ENCODE measurements at places on chromosomes 5 and 9.

DNA sequence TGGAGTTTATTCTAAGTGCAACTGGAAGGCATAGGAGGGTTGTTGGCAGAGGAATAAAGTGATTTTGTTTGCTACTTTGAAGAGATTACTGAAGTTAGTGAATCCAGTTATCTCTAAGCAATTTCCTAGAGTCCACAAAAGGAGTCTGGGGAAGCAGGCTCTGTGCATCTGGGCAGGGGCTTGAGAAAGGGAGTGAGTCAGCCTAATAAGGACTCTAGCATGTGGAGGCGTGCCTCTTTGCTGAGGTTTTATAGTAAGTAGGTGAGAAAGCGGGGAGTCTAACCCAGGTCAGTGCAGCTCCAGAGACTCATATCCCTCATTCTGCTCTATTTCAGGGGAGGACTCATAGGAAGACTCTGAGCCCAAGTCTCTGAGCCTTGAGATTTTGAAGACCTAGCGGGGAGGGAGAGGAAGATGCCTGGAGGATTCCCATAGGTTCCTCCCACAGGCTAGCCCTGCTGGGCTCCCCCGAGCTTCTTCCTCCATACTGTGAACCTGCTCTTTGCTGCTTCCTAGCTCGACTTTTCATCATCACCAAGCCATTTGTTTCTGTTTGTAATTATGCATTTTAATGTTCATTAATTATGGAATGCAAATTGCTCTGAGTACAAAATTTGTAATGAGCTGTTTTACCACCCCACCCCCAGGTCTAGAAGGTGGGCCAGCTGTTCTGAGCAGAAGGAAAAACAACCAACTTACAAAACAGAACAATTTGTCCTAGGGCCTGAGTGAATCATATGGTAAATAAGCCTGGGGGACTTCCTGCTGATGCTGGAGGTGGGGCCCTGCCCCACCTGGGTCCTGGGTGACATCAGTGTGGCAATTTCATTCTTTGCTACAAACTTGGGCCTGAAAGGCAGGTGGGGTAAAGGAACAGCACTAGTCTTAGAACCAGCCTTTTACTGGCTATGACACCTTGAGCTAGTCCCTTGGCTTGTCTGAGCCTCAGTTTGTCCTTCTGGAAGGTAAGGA is 150.2 kb downstream of the TRIM32 start:
- no peaks in the 10 kb centered on the region for H3K4me1 ChIP-seq
- no peak overlapping the region for H3K27ac ChIP-seq
- no peak overlapping the region for H3K4me3 ChIP-seq
- no peak for DNase-seq
- no peaks in the 10 kb centered on the region for H3K36me3 ChIP-seq
- no peaks in the 10 kb centered on the region for H3K27me3 ChIP-seq

- H3K27ac ChIP-seq = no peak overlapping the region
- no peaks in the 10 kb centered on the region for H3K36me3 ChIP-seq
- H3K4me3 ChIP-seq = no peak overlapping the region
- no peak for DNase-seq
These were observed 70.0 kb upstream of the ZSWIM6 start for GRCh38 chr5:61262080-61262479.

DNA sequence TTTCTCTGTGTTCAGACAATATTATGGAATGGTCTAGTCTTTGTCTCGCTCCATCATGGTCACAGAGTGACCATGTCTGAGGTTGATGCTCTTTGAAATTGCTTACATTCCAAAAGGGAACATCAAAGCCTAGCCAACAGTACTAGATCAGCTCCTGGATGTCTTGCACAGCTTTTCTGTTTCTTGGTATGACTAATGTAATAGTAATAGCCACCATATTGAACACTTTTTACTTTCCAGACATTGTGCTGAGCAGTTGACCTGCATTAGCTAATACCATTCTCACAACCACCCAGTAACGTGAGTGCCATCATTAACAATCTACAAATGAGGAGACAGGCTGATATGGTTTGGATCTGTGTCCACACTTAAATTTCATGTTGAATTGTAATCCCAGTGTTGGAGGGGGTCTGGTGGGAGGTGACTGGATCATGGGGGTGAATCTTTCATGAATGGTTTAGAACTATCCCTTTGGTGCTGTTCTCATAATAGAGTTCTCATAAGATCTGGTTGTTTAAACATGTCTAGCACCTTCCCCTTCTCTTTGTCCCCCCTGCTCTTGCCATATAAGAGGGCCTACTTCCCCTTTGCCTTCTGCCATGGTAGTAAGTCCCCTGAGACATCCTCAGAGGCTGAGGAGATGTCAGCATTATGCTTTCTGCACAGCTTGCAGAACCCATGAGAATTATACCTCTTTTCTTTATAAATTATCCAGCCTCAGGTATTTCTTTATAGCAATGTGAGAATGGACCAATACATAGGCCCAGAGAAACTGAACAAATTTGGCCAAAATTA is 577.5 kb upstream of the CLINT1 start:
- no peak overlapping the region for H3K27ac ChIP-seq
- H3K27me3 ChIP-seq = no peaks in the 10 kb centered on the region
- peaks cover 40% of the 10 kb centered on the region for H3K4me1 ChIP-seq
- no peaks in the 10 kb centered on the region for H3K36me3 ChIP-seq
- no peak for DNase-seq

- H3K4me1 ChIP-seq = no peaks in the 10 kb centered on the region
- DNase-seq = no peak
- no peak overlapping the region for H3K4me3 ChIP-seq
- no peaks in the 10 kb centered on the region for H3K27me3 ChIP-seq
These were observed 912.3 kb upstream of the WWC1 start for GRCh38 chr5:167378894-167379723.

DNA sequence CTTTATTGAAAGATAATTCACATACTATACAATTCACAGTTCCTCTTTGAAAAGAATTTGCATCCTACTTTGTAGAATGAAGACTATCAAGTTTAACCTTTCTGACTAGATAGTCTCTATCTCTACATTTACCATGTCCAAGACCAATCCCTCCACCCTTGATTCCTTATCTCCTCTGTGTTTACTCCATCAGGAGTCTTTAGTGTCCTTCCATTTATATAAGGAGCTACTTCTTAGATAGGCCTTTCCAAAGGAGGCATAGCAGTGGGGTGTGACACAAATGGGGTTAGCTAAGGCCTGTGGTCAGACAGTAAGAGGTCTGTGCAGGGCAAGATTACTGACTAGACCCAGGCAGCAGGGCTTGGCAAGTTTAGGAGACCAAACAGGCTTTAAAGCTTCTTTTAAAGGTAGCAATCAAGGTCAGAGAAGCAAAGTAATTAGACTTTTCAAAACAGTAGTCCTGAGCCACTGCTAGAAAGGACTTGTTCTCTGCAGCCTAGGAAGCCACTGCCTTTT is 11.1 kb upstream of the DMXL1 start:
- DNase-seq = no peak
- no peak overlapping the region for H3K27ac ChIP-seq
- H3K4me3 ChIP-seq = no peak overlapping the region
- H3K4me1 ChIP-seq = no peaks in the 10 kb centered on the region
- no peaks in the 10 kb centered on the region for H3K27me3 ChIP-seq

GRCh38 chr5:139574641-139575312 is 13.6 kb downstream of the UBE2D2 start:
- H3K27me3 ChIP-seq = no peaks in the 10 kb centered on the region
- peak; percentile 35 for DNase-seq
- H3K27ac ChIP-seq = no peak overlapping the region
- H3K36me3 ChIP-seq = no peaks in the 10 kb centered on the region
- H3K4me3 ChIP-seq = no peak overlapping the region
- peaks cover 77% of the 10 kb centered on the region for H3K4me1 ChIP-seq

DNA sequence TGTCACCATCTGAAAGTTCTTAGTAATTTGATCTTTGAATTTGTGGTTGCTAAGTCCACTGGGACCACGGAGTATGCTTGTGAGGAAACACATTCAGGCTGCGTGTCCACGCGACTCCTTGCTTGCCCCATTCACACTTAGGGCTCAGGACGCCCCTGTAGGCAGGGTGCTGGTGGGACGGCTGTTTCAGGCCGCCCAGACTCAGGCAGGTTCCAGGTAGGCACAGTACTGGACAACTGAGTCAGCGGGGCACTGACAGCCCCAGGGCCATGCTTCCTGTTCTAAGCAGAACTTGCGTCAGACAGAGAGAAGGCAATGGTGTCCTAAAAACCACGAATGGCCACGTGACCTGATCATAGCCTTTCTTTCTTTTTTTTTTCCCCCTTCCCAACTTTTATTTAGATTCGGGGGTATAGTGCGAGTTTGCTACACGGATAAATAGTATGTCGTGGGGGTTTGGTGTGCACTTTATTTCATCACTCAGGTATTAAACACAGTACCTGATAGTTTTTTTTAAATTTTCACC is 7.7 kb upstream of the RASGEF1C start:
- H3K27me3 ChIP-seq = no peaks in the 10 kb centered on the region
- no peak overlapping the region for H3K4me3 ChIP-seq
- H3K36me3 ChIP-seq = no peaks in the 10 kb centered on the region
- no peak for DNase-seq

DNA sequence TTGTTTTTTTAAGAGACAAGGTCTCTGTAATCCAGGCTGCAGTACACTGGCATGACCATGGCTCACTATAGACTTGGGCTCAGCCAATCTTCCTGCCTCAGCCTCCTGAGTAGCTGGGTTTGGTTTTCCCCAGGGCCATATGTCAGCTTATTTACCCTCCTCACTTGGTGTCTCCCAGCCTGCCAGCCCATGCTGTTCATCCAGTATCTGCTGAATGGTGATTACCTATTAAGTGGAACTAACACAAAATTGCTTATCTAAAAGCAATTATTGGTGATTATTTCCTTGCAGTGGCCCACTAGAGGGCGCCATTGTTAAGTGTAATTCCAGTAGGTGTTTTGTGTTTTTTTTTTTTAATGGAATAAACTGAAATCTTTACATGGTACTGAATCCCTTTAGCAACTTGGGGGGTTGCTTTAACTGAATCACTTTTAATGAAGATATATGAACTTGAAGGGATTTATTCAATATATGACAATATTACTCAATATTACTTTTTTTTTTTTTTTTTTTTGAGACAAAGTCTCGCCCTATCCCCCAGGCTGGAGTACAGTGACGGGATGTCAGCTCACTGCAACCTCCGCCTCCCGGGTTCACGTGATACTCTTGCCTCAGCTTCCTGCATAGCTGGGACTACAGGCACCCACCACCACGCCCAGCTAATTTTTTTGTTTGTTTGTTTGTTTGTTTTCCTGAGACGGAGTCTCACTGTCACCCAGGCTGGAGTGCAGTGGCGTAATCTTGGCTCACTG is 13.8 kb downstream of the EXOSC2 start:
- peak; percentile 62 for DNase-seq
- H3K27me3 ChIP-seq = no peaks in the 10 kb centered on the region
- H3K27ac ChIP-seq = no peak overlapping the region
- peaks cover 14% of the 10 kb centered on the region for H3K36me3 ChIP-seq
- H3K4me1 ChIP-seq = peaks cover 6% of the 10 kb centered on the region

GRCh38 chr5:102773133-102773532 is 18.0 kb downstream of the PAM start:
- no peak for DNase-seq
- H3K4me3 ChIP-seq = no peak overlapping the region
- no peaks in the 10 kb centered on the region for H3K27me3 ChIP-seq

DNA sequence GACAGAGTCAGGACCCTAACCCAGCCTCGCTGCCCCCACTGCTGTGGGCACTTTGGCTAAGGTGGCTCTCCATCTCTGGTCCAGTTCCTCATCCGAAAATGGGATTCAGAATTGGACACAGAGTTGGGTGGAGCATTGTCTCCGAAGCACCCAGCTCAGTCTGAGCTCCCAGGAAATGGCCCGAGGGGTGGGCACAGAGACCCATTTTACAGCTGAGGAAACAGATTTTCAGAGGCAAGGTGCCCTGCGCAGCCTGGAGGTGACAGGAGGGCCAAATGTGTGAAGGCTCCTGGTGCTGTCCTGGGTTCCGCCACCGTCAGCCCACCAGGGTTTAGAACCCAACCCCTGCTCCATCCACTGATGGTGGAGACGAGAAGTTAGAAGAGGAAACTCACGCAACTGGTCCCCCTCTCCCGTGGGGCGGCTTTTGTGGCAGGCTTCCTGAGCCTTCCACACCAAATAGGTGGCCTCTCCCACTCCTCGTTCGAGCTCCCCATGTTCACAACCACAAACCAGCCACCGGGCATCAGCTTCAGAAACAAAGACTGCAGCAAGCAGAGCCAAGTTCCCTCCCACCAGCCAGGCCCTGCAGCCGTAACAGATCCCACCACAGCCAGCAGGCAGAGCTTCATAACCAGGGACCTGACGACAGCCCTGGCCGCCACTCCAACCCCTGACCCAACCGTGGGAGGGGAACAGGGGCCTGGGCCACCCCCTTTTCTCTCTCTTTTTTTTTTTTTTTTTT is 90.9 kb upstream of the LMX1B start:
- H3K27me3 ChIP-seq = peaks cover 9% of the 10 kb centered on the region
- peaks cover 34% of the 10 kb centered on the region for H3K4me1 ChIP-seq
- DNase-seq = no peak
- H3K27ac ChIP-seq = no peak overlapping the region
- H3K36me3 ChIP-seq = no peaks in the 10 kb centered on the region

- H3K36me3 ChIP-seq = no peaks in the 10 kb centered on the region
- H3K27ac ChIP-seq = no peak overlapping the region
- H3K27me3 ChIP-seq = no peaks in the 10 kb centered on the region
- no peaks in the 10 kb centered on the region for H3K4me1 ChIP-seq
- no peak for DNase-seq
These were observed 111.4 kb downstream of the ENC1 start for GRCh38 chr5:74529101-74529500.

GRCh38 chr9:18189871-18190670 is 283.9 kb upstream of the ADAMTSL1 start:
- DNase-seq = no peak
- H3K36me3 ChIP-seq = no peaks in the 10 kb centered on the region
- no peak overlapping the region for H3K4me3 ChIP-seq
- no peaks in the 10 kb centered on the region for H3K4me1 ChIP-seq
- H3K27ac ChIP-seq = no peak overlapping the region

GRCh38 chr5:1111241-1111726 is 579 bp downstream of the SLC12A7 start:
- H3K4me1 ChIP-seq = peaks cover 36% of the 10 kb centered on the region
- H3K27me3 ChIP-seq = no peaks in the 10 kb centered on the region
- H3K4me3 ChIP-seq = peak overlapping the region; percentile 77
- no peaks in the 10 kb centered on the region for H3K36me3 ChIP-seq
- DNase-seq = peak; percentile 28

- no peak overlapping the region for H3K27ac ChIP-seq
- H3K36me3 ChIP-seq = no peaks in the 10 kb centered on the region
- no peaks in the 10 kb centered on the region for H3K27me3 ChIP-seq
- peak; percentile 65 for DNase-seq
- no peak overlapping the region for H3K4me3 ChIP-seq
These were observed 5.9 kb downstream of the ABCA2 start for GRCh38 chr9:137021979-137022661.

DNA sequence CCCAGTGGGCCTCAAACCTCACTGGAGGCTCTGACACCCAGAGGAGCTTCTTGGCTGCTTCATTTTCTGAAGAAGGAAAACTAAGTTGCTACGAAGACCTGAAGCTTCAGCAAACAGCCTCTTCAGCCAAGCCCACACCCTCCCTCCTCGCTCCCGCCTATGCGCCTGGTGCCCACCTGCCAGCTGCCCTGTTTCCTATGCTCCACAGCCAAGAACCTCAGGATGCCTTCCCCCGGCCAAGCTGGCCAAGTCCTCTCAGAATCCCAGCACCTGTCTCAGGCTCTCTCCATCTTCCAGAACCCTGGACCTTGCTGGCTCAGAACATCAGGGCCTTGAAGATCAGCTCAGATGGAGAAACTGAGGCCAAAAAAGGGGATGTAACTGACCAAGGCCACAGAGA is 60.4 kb downstream of the STK10 start:
- H3K27me3 ChIP-seq = no peaks in the 10 kb centered on the region
- H3K4me3 ChIP-seq = no peak overlapping the region
- peaks cover 16% of the 10 kb centered on the region for H3K4me1 ChIP-seq
- peaks cover 40% of the 10 kb centered on the region for H3K36me3 ChIP-seq
- DNase-seq = no peak
- H3K27ac ChIP-seq = no peak overlapping the region
